Stimulated activated CD4-positive, alpha-beta T cell treated with anti-CD3 and anti-CD28 coated beads, Interleukin-1b, Interleukin-23, amount 100 ng/mL, for 1 hour (primary cell): ENCODE measurements at places on chromosomes 2 and 18.

- DNase-seq = no peak
These were observed 755 bp downstream of the SPAST start for GRCh38 chr2:32064021-32064601.

DNA sequence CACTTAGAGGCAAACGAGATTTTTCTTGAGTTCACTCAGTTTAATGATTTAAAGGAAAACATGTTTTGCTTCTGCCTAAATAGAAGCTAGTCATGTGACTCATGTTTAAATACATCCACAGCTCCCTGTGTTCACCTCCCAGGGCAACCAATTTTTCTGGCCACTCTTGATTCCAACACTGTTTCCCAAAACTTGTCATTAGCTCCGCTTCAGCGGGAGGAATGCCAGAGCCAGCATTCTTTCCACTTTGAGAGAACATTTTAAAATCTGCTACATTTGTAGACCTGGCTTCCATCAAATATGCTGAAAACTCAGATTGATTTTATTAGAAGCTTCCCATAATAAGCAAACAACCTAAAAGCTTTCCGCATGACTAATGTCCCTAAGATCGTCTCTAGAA lies 2.8 kb upstream of the CYS1 start:
- no peak for DNase-seq

DNA sequence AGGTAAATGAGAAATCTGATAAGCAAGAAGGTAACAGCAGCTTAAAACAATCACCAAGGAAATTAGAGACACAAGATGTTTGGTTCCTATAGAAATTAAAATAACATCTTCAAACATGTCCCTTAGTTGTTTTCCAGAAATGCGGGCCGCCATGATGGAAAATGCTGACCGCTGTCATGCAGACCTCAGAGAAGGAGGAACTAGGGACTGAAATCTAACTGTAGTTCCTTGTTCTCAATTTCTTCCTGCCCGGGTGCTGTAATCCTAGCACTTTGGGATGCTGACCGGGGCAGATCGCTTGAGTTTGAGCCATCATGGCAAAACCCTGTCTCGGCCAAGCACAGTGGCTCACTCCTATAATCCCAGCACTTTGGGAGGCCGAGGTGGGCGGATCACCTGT lies 51.1 kb downstream of the TEX51 start:
- no peak for DNase-seq

- no peak for DNase-seq
These were observed 67.2 kb downstream of the ADI1 start for GRCh38 chr2:3451926-3452671.

DNA sequence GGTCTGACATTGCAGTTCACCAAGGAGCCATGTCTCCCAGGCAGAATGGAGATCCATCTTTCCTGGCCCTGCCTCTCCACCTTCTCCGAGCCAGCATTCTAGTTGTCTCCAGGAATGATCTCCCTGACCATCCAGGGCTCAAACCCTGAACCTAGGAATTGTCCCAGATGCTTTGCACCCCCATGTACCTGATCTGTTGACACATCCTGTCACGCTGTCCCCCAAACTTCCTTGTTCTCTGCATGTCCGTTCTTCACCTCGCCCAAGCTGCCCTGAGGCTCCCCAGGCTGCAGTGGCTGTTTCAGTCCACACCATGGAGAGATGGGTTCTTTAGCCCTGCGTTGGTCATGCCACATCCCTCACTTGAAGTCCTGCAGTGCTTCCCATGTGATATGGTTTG lies 7.0 kb upstream of the MBP start:
- DNase-seq = no peak

DNA sequence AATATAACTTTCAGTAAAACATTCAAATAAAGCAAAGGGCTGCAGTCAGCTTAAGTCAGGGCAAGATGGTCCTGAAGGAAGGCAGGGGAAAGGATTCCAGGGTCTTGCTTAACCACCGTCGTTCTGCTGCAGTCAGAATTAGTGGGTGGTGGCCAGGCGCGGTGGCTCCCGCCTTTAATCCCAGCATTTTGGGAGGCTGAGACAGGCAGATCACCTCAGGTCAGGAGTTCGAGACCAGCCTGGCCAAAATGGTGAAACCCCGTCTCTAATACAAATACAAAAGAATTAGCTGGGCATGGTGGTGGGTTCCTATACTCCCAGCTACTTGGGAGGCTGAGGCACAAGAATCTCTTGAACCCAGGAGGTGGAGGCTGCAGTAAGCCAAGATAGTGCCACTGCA lies 6.8 kb downstream of the SLC19A3 start:
- no peak for DNase-seq

- DNase-seq = no peak
These were observed 376.2 kb downstream of the SETBP1 start for GRCh38 chr18:45056926-45057325.

GRCh38 chr2:105919191-105919811 lies 174.6 kb downstream of the NCK2 start:
- no peak for DNase-seq
